Left renal cortex interstitium (tissue), 4 donors: ENCODE measurements at places on chromosomes 1 and 21. TPM values are rescaled to one million over a fixed set of nuclear protein-coding genes. Genes with fewer than 3 reads are reported as not detected.

The PLPPR5 gene
- polyA plus RNA-seq: 1.4 TPM

The NCF2 gene
- polyA plus RNA-seq: 4.9 TPM

The HTR6 gene
- 0.97 TPM for polyA plus RNA-seq

The KLF17 gene
- polyA plus RNA-seq: not detected

The CYP4X1 gene
- 11.6 TPM for polyA plus RNA-seq

The MPL gene
- polyA plus RNA-seq: 0.30 TPM

The ATP13A2 gene
- polyA plus RNA-seq: 21.7 TPM

The TMPRSS15 gene
- 0.44 TPM for polyA plus RNA-seq

The COL6A2 gene
- polyA plus RNA-seq: 184 TPM

The DENND1B gene
- polyA plus RNA-seq: 12.5 TPM

The TSPAN1 gene
- 99.6 TPM for polyA plus RNA-seq

The NPHS2 gene
- 351 TPM for polyA plus RNA-seq

The DDR2 gene
- 17.4 TPM for polyA plus RNA-seq

The JMJD4 gene
- polyA plus RNA-seq: 15.8 TPM

The PTBP2 gene
- polyA plus RNA-seq: 45.3 TPM

The VSIG8 gene
- 1.2 TPM for polyA plus RNA-seq

The PCBP3 gene
- 1.1 TPM for polyA plus RNA-seq

The ARHGEF16 gene
- polyA plus RNA-seq: 23.9 TPM

The WNT9A gene
- polyA plus RNA-seq: 1.5 TPM

The AMY1B gene
- not detected for polyA plus RNA-seq

The PROX1 gene
- 8.4 TPM for polyA plus RNA-seq

The OVAAL gene
- not detected for polyA plus RNA-seq

The S100A9 gene
- 25.8 TPM for polyA plus RNA-seq
